Stimulated activated CD8-positive, alpha-beta memory T cell treated with anti-CD3 and anti-CD28 coated beads, Interleukin-12 subunit alpha, Interleukin-12 subunit beta, amount 100 ng/mL, for 4 hours (primary cell): ENCODE measurements at places on chromosomes 4 and X.

DNA sequence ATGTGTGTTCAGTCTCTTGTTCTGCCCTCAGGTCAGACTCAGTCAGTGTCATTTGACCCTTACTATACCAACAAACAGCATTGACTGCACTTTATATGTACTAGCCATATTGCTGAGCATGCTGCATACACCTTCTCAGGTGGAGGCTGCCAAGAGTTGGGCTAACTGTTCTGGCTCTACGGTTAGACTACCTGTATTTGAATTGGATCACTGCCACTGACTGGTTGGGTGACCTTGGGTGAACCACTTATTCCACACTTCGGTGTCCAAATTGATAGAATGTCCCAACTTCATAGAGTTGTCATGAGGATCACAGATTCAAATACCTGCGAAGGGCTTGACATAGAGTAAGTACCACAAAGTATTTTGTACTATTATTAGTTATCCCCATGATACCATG is 91.2 kb upstream of the GPR50 start:
- no peak for DNase-seq

GRCh38 chr4:118277243-118277642 is 75.6 kb downstream of the PRSS12 start:
- no peak for DNase-seq

DNA sequence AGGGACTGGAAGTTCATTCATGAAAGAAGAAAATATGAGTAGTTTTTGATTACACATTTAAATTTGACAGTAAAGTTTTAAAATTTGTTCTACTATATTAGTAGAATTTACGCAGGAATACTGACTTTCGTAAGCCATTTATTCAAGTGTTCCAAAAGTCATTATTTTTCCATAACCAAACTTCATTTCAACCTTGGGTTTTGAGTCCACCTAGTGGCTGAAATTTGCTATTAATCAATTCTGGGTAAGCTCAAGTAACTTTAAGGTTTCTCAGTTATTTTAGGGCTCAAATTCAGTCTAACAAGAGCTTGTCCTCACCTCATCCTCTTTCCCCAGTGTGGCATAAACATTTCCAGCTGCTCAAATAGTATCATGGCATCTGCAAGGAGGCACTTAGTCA is 175.4 kb downstream of the SH3BGRL start:
- DNase-seq: no peak

- no peak for DNase-seq
Observed at GRCh38 chr4:8404791-8405515, 35.6 kb downstream of the ACOX3 start.

GRCh38 chrX:114334473-114334982 is 249.4 kb upstream of the HTR2C start:
- no peak for DNase-seq

GRCh38 chrX:32929040-32929439 is 282.3 kb downstream of the DMD start:
- no peak for DNase-seq

DNA sequence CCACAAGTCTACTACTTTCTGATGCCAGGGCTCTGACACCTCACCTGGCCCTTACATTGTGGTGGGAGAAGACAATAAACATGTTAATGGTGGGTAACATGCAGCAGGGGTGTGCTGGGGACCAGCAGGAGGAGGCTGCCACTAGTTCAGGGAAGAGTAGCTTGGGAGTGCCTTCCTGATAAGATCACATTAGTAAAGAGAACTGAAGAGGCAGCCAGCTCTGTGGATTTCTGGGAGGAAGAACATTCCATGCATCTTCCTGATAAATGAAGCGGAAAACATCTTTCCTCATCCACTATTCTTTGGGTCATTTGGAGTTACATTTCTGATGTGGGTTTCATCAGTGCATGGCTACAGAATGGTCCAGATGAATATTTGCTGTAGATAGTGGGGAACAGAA is 9.0 kb downstream of the RNF150 start:
- DNase-seq: no peak

- DNase-seq: no peak
Observed at GRCh38 chr4:165364452-165365080, 14.2 kb upstream of the CPE start.

DNA sequence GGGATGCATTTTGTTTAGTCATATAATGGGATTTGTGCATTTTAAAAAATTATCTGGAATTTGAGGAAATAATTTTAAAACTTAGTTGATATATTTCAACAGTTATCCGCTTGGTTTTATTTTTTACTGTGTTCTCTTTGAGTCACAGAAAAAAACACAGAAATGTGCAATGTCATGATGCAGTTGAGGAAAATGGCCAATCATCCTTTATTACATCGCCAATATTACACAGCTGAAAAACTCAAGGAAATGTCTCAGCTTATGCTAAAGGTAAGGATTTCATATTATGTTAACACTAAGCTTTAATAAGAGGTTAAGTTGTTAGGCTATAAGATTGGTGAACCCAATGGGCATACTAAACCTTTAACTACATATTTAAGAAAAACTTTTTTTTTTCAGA is 63.9 kb downstream of the HPGDS start:
- no peak for DNase-seq

DNA sequence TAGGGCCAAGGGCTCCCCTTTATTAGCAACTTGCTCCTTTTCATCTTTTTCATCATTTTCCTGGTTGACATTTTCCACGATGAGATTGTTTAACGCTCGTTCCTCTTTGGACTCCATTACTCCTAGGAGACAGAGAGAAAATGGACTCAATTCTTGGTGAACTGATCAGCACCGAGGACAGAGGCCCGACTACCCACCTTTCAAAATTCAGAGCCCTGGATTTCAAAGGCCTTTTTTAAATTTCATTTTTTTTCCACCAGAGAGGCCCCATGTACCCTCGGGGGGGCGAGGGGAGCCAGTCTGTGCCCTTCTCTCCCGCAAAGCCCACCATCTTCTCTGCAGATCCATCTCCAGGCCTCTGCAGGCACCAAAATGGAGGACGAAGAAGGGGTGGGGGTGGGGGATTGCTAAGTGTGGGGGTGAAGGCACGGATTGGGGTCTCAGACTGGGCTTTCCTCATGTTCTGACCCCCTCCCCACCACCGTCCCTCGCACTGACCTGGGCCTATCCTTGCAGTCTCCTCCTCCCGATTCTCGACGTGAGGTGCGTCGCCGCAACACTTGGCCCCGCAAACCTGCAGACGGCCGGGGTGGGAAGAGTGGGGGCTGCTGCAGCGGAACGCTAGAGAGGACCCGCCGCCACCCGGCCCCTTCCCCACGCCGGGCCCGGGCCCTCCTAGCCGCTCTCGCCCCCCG is 783 bp downstream of the BEX2 start:
- no peak for DNase-seq

GRCh38 chr4:82733636-82734035 is 65.0 kb downstream of the SCD5 start:
- no peak for DNase-seq

DNA sequence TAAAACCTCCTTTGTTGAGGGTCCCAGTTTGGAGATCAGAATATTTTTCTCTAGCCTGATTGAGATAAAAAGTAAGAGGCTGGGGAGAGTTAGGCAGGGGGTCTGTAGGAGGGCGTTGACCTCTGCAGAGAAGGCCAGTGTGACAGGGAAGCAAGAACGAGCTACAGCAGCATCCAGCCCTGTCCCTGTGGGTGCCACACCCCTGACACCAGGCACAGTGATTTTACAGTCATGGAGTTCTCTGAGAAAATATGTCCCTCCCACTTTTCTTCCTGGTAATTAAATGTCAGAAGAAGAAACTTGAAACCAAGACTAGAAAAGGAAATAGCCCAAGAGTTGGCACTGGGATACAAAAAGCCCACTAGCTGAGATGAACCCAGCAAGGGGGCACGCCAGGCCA is 25.0 kb upstream of the HELT start:
- no peak for DNase-seq

GRCh38 chrX:105701310-105702052 is 120.9 kb upstream of the NRK start:
- no peak for DNase-seq

GRCh38 chrX:100659431-100660137 is 15.6 kb downstream of the SRPX2 start:
- DNase-seq: no peak

GRCh38 chr4:154344686-154345085 is 146.9 kb downstream of the DCHS2 start:
- DNase-seq: no peak

- no peak for DNase-seq
Observed at GRCh38 chrX:155086202-155086840, 15.0 kb downstream of the BRCC3 start.

DNA sequence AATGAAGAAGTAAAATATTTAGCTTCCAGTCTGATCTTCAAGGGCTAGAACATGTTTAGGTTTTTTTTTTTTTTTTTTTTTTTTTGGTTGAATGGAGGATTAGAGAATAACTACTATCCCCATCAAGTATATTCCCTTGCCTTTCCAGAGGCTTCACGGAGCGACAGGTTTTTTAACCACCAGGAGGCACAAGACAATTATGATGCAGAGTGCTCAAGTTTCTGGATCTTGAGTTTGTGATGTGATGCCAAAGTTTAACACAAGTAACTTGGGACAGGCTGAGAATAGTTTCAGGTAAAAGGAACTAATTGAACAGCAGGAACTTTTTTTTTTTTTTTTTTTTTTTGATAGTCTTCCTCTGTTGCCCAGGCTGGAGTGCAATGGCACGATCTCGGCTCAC is 30.3 kb downstream of the CCNI start:
- DNase-seq: no peak

GRCh38 chr4:92339676-92340075 is 35.9 kb downstream of the GRID2 start:
- DNase-seq: no peak

DNA sequence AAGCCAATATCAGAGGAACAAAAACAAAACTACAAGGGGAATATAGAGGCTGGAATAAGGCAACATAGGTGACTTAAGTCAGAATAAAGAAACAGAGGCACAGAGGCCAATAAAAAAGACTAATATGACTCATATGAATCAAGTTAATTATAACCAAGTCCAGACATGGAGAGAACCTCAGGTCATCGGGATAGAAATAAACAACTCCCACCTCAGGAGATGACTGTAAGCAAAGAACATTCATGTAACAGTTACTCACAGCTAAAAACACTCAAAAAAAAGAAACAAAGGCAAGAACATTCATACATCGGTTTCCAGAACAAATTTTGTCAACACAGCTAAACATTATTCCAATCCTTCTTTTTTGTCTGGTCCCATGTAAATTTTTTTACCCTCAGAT is 60.3 kb upstream of the RXFP1 start:
- no peak for DNase-seq

GRCh38 chr4:186404562-186405134 is 138.7 kb downstream of the F11 start:
- DNase-seq: no peak
